ENCODE measurements at places on chromosomes 5 and 9.

DNA sequence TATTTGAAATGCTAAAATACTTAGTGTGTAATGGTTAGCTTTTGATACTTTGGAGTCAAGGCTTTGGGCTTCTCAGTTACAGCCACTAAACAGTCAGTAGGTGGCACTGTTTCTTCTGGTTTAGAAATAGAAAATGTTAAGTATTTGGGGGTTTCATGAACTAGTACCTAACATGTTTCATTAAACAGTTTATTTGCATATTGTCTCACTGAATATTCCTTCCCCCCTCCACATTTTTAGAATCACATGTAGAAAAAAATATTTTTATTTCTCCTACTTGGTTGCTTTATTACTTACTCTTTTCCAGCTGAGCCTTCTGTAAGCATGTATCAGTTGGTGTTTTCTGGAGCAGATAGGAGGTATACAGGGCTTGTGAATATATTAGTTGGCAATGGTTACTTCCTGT is 48.0 kb downstream of the IPO11 start:
- no peak for DNase-seq

- no peak for DNase-seq
These were observed 46.6 kb downstream of the RAB3C start for GRCh38 chr5:58629271-58630159.

DNA sequence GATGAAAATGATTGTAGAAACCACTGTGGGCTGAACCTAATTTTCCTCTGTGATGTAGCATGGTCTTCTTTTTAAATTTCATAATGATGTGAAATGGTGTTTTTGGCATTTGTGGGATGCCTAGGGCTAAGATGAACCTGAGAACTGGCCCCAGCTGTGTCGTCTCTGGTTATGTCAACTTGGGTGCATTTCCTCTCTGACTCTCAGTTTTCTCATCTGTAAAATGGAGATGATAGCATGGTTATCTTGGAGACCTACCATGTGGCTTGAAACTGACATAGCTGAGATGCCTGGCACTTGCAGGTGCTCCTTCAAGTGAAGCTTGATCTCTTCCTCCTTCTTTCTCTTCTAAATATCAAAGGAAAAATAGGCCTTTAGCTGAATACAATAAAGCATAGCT is 77.8 kb downstream of the BOD1 start:
- DNase-seq: no peak

- no peak for DNase-seq
These were observed 210.0 kb upstream of the PAPPA start for GRCh38 chr9:115943431-115944165.

DNA sequence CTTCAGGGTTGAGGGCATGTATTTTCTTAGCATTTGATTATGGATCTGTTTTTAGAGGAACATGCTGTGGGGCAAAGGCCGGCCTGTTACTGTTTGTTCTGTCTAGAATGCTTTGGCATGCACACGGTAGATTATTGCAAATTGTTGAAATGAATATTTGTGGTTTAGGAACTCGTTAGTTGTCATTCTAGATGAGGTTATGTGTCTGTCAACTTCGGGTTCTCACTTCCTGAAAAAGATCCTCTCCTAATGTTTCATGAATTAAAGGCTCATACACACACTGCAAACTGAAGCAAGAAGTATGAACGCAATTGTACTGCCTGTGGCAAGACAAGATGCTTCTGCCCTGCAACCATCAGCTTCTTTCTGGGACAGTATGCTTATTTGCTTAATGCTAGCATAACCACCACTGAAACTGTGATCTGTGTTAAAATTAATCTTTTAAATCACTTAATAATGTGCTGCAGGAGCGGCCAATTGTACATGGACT is 99.6 kb downstream of the BASP1 start:
- no peak for DNase-seq

DNA sequence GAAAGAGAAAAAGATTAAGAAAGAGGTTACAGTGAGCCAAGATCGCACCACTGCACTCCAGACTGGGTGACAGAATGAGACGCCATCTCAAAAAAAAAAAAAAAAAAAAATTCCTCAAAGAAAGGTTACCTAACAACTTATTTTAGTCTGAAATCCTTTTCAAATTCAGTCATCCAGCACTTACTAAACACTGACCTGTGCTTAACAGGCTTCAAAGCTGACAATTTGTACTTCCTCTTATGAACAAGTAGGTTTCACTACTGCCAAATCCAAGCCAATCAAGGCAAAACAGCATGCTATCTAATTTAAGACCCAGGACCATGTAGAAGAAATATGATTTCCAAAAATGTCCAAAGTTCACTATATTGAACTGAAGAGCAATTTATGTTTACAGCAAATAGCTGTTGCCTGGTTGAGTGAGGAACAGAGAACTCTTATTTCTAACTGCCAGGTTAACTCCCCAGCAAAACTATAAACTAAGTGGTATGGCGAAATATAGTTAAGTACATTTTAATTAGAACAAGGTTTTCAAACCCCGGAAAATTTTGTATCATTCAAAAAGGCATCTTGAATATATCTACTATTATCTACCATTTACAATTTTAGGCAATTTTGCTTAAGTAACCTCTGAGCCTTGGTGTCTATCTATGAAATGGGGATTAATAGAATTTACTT is 13.4 kb downstream of the PWWP2A start:
- DNase-seq: no peak

DNA sequence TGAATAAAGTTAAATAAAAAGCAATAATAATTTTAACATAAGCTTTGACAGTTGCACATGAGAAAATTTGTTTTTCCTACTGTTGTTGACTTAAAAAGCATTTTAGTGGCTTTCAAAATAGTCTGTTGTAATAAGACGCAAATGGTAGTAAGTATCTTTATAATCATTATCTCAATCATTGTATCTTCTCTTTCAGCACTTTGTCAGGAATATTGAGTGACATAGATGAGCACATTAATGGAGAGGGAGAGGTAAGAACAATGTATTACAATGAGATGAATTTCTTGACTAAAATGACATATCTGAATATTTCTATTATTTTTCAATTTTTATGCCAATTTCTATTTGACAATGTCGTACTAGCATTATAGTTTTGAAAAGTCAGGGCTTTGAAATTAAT is 193.9 kb upstream of the MRPS30 start:
- DNase-seq: no peak

GRCh38 chr9:125913551-125913950 is 166.4 kb downstream of the PBX3 start:
- DNase-seq: no peak

DNA sequence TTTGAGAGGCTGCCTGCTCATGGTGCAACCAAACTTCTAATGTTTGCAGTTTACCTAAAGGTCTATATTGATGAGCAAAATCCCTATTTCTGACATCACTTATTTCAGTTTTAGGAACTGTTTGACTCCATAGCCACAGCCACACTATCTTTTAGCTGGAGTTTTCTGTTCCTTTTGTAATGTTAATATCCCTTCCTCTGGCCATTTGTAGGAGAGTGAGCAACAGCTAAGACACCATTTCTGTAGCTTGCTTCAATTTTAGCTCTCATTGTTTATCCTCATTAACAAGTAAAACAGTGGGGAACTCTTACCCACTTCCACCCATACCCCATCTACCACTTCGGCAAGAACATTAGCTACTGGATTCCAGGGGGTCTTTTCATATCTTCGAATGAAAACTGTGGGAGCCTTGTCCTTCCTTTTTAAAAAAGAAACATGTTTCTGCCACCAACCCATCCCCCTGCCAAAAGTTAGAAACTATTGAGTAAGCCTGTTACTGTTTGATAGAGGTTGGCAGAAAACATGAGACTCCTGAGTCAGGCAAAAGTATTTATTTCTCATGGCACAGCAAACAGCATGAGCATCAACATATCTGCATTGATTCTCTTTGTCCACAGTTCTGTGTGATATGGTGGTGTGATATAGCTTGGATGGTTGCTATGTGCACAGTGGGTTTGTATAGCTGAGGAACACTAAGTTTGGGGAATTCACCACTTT is 174.1 kb downstream of the MEF2C start:
- no peak for DNase-seq

DNA sequence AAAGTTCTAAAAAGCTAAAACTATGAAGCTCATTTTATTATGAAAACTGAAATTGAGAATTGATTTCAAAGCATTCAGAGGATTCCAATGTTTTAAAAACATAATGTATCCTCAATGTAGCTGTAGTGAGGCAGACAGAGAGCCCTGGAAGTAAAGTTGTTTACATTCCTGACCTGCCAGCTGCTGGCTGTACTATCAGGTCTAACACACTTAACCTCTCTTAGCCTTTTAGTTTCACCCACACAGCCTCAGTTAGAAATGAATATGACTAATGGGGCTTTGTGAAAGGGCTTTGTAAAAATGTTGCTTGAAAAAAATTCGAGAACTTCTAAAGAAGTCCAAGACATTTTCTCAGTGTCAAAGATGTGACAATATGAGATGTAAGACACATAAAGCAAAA is 122.6 kb downstream of the FBXL17 start:
- DNase-seq: no peak

GRCh38 chr5:67773411-67774266 is 441.9 kb upstream of the PIK3R1 start:
- DNase-seq: no peak

GRCh38 chr5:170627271-170627670 is 123.5 kb downstream of the KCNIP1 start:
- no peak for DNase-seq

DNA sequence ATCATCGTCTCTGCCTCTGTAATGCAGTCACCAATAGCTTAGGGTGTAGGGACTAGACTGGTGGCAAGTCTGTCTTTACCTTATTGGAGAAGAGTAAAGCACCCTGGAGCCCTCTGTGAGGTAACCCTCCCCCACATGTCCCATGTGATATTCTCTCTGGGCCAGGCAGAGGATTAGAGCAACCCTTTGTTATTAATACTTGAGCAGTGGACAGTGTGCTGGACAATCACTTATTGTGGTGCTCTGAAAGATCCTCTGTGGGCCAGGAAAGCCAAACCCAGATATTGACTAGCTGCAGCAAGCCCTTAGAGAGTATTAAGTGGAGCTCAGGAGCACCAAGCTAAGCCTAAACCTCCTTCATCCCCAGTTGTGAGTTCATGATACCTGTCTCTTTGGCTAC is 139.7 kb upstream of the RUSC2 start:
- no peak for DNase-seq

DNA sequence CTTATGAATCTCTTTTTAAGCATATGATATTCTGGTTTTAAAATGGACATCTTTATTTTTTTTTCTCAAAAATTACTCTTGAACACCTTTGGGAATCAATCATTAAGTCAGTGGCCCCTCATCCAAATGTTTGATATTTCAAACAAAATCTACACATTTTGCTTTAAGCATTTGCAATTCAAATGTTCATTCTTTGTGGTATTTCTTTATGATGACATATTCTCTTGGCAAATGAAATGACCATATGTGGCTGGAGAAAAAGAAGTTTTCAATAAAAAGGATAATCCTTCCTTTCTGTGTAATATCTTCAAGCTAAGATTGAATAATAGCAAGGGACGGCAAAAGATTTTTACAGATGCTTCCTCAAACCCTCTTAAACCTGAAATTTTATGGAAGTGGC is 420.8 kb downstream of the MTRR start:
- DNase-seq: no peak

DNA sequence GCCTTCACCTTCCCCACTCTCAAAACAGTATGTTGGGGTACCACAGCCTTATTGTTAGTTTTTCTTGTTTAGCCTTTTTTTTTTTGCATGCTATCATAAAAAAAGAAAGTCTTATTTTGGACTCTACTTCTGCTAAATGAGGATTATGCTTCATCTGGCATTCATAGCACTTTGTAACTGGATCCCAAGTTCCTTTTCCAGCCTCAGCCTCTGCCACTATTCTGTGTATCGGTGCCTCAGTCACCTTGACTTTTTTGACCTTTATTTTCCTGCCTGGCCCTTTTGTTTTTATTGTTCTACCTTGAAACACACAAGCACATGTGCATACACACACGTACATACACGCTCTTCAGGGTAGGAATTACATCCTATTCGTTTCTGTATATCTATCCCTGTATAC is 8.5 kb upstream of the MAML1 start:
- no peak for DNase-seq

DNA sequence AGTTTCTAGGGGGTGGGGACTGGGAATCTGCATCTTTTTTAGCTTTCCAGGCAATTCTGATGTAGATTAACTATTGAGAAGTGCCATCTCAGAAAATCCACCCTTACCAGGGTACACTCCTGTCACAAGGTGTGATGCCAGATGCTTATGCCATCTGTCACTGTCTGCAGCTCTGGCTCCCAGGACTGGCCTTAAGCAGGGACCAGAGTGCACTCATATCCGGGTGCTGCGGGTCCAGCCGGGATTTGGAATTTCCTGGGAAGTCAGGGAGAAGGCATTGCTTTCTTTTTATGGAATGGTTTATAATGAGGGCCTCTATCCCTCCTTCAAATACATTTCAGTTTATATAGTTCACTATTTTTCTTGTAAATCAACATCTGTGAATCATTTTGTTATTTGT is 92.6 kb downstream of the TMEM174 start:
- no peak for DNase-seq

DNA sequence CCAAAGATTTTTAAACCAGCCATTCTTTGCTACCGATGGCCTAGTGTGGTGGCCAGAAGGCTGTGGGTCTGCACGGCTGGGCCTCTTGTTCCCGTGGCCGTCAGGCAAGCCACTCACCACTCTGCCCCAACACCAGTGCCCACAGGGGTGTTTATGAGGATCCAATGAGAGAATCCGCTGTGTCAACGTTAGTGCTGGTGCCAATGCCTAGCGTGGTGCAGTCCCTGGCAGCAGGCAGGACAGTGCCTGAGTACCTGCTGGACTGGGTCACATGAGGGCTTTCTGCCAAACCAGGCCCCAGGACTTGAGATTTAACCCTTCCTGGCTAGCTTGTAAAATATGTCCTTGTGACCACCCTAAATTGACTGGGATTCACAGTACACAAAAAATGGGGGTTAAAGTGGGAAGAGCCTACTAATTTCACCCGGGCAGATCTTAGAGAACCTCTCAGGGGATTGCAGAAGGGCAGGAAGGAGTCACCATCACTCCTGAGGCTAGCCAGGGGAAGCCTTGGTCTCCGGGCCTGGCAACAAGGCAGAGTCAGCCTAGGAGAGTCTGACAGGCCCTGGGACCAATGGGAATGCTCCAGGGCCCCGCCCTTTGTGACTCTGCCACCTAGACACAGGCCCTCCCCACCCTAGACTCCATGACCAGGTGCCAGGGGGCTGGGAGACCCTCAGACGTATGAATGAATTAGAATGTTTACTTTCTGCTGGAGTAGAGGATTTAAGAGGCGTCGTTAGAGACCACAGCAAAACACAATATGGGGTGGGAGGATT is 63.2 kb upstream of the FSTL4 start:
- no peak for DNase-seq

- DNase-seq: no peak
These were observed 151.5 kb upstream of the DAPK1 start for GRCh38 chr9:87346061-87346665.

GRCh38 chr9:126151031-126151685 is 175.5 kb upstream of the MVB12B start:
- DNase-seq: no peak

Data from stimulated activated CD8-positive, alpha-beta memory T cell treated with anti-CD3 and anti-CD28 coated beads, Interleukin-7, amount 100 ng/mL, for 48 hours (primary cell).